ENCODE measurements at places on chromosomes 16 and 17.

- DNase-seq = no peak
Observed at GRCh38 chr16:8676737-8677375, 2.4 kb downstream of the ABAT start.

GRCh38 chr16:68079626-68080344 lies 5.4 kb upstream of the NFATC3 start:
- no peak for DNase-seq

DNA sequence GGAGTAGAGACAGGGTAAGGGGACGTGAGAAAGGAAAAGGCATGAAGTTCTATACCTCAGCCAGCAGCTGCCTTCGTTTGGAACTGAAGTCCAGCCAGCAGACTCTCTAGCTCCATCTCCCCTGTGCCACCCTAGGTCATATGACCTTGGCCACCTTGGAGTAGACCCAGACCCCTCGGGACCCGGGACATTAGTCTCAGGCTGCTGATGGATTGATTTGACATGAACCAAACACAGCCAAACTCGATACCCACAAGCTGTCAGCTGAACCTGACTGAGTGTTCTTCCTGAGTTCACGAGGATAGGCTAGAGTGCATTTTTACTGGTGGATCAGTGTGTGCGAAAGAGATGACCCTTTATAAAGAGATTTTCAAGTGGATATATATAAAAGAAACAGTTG lies 68.5 kb downstream of the YPEL2 start:
- DNase-seq = no peak

DNA sequence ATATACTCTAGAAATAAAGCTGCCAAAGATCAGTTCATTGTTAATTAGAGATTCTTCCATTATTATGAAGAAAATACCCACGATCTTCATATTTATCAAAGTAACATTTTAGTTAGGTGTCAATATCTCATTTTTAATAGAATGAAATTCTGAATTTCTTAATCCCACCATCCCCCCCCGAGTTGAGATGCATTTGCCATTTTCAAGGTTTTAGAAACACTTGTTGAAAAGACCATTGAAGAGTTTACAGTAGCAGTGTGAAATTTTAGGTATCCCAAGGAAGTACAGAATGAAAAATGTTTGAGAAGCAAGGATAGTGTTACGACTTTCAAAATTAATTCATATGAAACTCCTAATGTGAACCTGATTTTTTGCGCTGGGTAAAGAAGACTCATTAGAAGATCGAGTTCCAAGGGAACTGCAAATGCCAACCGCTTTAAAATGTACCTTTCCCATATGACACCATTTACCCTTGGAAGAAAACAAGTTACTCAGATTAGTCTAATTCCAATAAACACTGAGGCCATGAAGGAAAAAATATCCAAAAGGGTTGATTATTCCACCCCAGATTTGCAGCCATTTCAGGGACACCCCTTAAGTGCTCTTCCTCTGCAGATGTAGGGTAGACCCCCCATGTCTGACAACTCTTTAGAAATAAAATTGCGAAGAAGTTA lies 731 bp downstream of the IKZF3 start:
- DNase-seq = no peak

DNA sequence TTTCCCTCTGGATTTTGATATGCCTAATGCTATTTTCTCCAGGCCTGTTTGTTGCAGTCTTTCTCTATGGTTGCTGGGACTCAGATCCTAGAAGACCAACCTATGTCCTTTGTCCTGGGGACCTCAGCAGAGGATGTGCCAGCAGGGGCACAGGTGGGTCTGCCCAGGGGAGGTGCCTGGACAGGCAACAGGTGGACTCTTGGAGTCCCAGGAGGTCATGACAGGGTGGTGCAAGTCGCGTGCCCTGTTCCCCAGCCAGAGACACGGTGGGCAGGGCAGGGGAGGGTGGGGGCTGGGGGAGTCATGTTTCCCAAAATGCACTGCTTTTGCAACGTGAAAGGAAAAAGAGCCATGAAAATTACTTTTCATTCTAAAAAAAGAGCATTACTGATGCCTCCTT lies 26.3 kb upstream of the PLLP start:
- no peak for DNase-seq

DNA sequence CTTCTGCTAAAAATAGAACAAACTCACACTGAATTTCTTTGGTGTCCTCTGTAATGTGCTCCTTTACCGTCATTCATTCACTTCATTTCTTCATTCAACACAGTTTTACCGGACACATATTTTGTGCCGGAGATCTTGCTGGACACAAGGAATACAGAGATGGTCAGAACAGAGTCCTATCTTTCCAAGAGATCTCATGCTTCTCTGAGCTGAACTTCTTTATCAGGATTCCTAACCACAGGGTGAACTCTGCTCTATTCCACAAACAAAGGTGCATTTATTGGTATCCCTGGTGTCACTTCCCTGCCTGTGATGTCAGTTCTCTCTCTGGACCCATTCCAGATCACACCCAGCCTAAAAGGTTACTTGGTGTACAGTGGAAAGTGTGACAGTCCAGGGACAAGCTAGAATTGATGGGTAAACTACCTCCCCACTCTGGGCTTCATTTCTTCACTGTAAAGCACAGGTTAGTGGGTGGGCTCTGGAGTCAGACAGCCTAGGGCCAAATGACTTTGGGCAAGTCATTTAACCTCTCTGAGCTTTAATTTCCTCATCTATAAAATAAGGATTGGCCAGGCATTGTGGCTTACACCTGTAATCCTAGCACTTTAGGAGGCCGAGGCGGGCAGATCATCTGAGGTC lies 4.2 kb downstream of the IFI35 start:
- DNase-seq = no peak

DNA sequence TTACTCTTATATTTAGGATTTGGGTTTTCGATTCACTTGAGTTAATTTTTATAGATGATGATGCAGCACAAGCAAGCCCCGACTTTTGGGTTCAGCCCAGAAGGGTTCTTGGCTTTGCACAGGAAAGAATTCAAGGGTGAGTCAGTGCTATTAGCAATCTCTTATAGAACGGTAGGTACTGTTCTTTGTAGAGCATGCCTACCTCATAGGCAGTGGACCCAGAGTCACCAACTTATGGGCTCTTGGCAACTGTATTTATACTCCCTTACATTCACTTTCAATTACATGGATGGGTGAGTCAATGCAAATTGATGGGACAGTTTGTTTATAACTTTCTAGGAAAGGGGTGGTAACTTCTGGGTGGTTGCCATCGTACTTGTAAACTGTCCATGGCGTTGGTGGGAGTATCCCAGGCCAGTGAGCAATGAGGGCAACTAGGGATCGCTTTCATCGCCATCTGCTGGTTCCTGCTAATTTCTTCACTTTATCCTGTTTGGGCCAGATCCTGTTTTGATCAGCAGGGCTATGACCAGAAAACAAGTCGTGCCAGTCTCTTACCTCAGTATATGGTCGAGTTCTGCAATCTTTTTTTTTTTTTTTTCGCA lies 362.6 kb downstream of the CNTNAP4 start:
- DNase-seq = no peak

DNA sequence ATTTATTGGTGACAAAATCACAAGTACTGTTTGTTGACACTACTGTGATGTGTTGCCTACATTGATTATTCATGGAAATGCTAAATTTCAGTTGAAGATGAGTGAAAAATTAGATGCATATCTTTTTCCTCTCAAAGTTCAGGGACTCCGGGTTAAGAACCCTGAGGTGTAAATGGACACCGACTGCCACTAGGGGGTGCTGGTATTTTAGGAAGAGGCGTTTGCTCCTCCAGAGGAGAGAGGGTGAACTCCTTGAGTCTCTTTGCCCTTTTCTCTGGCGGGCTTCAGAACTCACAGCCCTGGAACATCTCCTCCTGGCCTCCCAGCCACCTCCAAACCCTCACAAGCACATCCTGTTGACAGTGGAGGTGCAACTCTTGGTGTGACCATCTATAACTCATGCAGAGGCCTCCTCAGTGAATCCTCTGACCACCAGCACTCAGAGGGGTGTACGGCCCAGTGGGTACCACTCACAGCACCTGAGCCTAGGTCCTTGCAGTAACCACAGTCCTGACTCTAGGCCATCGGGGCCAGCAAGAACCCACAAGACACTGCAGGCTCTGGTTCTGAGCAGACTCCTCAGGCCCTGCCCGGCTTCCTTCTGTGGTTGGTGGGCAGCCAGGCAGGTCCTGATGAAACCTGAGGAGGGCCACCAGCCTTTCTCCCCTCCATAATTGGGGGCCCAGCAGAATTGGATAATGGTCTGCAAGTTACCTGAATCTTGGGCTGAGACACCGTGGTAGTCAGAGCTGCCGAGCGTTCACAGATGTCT lies 26.2 kb upstream of the PIK3R5 start:
- peak; percentile 89 for DNase-seq

DNA sequence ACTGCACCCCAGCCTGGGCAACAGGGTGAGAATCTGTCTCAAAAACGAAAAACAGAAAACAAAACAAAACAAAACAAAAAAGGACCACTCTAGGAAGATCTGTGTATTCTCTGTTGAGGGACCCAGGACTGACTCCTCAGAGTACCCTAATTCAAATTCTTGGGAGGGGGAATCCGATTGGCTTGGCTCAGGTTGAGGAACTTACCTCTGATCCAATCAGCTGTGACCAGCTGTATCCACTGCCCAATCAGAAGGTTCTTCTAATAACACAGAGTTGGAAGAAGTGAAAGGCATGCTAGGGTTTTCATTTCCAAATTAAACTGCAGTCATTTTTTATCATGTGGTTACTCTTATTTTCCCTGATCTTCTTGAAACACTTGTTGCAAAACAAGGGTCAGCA lies 105.9 kb upstream of the CACNG3 start:
- no peak for DNase-seq

DNA sequence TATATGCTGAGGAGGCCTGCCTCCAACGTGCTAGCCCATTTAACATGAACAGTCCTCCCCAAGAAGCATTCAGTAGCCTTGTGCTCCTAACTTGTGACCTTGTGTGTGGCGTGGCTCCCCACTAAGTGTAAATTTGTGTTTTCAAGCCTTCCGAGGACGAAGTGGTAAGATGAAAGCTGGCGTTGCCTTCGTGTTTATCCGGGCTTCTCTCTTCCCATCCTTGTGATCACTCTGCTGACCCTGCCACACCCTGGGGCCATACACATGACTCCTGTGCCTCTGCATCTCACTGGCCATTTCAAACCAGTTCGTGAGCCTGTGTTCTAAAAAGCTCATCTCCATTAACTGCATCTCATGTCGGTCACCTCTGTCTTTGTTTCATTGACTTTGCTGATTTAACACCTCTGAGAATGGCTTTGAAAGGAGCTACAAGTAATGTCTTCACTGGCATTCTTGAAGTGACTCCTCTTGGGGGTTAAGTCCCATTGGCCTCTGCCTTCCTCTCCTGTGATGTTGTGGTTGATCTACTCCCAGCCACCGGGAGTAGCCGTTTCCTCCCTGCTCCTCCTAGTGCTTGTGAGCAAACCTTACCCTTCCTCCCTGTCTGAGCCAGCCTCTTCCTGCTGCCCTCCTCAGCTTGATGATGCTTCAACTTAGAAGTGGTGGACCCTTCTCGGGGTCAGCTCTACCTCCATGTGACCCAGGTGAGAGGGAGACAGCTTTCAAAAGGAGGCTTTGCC lies 27.4 kb upstream of the NAGLU start:
- no peak for DNase-seq

DNA sequence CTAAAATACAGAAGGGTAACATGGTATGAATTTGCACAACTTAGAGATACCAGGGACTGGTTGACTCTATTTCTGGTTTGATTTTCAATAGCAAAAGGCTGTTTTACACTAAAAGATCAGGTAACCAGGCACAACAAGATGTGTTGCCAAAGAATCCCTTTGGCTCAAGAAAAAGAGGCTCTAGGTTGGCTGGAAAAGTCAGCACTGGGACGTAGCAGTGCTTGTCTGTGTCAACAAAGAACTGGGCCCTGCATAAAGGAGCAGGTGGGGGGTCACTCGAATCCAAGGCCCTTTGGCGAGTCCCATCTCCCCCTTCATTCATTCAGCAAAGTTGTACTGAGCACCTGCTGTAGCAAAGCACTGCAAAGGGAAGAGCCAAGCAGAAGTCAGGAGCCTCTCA lies 18.4 kb downstream of the SDR42E1 start:
- DNase-seq = peak; percentile 26

DNA sequence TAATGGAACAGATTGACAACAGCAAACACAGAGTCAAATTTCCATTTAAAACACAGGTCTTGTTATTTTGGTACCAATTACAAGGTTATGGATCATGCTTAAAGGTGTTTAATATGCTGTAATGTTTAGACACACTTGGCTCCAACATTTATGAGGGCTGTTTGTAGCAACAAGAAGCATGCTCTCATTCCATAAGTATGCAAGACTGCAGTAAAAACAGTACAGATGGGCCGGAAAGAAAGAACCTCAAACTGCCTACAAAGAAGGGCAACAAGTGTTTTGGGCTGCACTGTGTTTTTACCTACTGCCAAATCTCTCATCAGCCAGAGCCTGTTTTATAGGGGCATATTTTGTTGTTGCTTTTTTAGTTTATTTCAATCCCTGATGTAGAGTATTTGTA lies 100.5 kb upstream of the HS3ST3A1 start:
- no peak for DNase-seq

DNA sequence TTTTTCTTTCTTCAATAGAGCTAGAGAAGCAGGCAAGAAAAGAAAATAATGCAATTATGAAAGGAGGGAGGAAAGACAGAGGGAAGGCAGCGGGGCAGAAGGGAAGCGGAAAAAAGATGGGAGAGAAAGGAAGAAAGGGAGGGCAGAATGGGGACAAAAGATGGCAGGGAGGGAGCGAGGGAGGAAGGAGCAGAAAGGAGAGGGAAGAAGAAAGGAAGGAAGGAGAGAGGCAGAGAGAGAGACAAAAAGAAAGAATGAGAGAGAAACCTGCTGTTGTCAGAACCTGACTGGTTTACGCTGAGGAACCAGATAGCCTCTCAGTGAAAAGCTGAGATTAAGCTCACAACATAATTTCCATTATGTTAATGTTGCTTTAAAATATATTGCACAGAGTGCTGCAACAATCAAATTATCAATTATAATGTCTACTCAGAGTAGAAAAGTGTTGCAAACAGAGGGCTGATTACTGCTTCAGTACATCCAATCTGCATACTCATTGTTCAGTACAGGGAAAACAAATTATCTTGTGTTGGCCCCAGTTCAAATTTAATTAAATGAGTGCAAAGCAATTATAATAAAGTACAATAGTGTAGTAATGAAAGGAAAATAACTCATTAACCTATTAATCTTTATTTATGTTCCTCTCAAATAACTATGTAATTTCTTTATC lies 32.0 kb upstream of the TOX3 start:
- no peak for DNase-seq

DNA sequence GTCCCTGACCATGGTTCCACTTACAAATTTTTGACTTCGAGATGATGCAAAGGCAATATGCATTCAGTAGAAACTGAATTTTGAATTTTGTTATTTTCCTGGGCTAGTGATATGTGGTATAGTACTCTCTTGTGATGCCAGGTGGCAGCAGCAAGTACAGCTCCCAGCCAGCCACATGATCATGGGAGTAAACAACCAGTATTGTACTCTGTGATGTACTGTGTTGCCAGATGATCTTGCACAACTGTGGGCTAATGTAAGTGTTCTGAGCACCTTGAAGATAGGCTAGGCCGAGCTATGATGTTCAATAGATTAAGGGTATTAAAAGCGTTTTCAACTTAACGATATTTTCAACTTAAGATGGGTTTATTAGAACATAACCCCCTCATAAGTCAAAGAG lies 250.8 kb downstream of the STX8 start:
- no peak for DNase-seq

Data from eye (tissue), 1 donor.